T-helper 17 cell (primary cell): ENCODE measurements at places on chromosomes 7 and 10. TPM values are rescaled to one million over a fixed set of nuclear protein-coding genes. Genes with fewer than 3 reads are reported as not detected.

The LFNG gene
- 110 TPM for total RNA-seq

The CH25H gene
- total RNA-seq = 0.44 TPM

The GIMAP4 gene
- total RNA-seq = 62.1 TPM

The CNPY1 gene
- total RNA-seq = not detected

The FZD1 gene
- total RNA-seq = 0.13 TPM

The BLNK gene
- not detected for total RNA-seq

The LIPJ gene
- not detected for total RNA-seq

The STEAP1B gene
- total RNA-seq = 0.73 TPM

The AIFM2 gene
- 3.0 TPM for total RNA-seq

The CCL24 gene
- total RNA-seq = not detected

- no peak overlapping the region for H3K4me3 ChIP-seq
- H3K27me3 ChIP-seq = no peaks in the 10 kb centered on the region
Observed at GRCh38 chr10:109587366-109587765, 335.9 kb downstream of the XPNPEP1 start.

- H3K27me3 ChIP-seq = peaks cover 45% of the 10 kb centered on the region
- H3K36me3 ChIP-seq = no peaks in the 10 kb centered on the region
- no peak overlapping the region for H3K4me3 ChIP-seq
- H3K27ac ChIP-seq = no peak overlapping the region
- no peak for DNase-seq
Observed at GRCh38 chr10:13053794-13054462, 46.0 kb upstream of the OPTN start.

GRCh38 chr10:71225291-71226058 is 13.1 kb downstream of the UNC5B start:
- H3K36me3 ChIP-seq = no peaks in the 10 kb centered on the region
- peaks cover 38% of the 10 kb centered on the region for H3K27me3 ChIP-seq
- no peak for DNase-seq
- H3K4me3 ChIP-seq = no peak overlapping the region

- H3K4me3 ChIP-seq = no peak overlapping the region
- no peaks in the 10 kb centered on the region for H3K36me3 ChIP-seq
- no peak for DNase-seq
- H3K27ac ChIP-seq = no peak overlapping the region
- H3K4me1 ChIP-seq = no peaks in the 10 kb centered on the region
- no peaks in the 10 kb centered on the region for H3K27me3 ChIP-seq
Observed at GRCh38 chr7:70920876-70921275, 211.1 kb upstream of the GALNT17 start.

- no peak for DNase-seq
- no peaks in the 10 kb centered on the region for H3K36me3 ChIP-seq
- no peak overlapping the region for H3K27ac ChIP-seq
- peaks cover 17% of the 10 kb centered on the region for H3K27me3 ChIP-seq
- H3K4me1 ChIP-seq = no peaks in the 10 kb centered on the region
Observed at GRCh38 chr7:127035203-127035849, 217.4 kb downstream of the GRM8 start.

GRCh38 chr7:768881-769504 is 41.9 kb upstream of the PRKAR1B start:
- no peak overlapping the region for H3K4me3 ChIP-seq
- H3K27ac ChIP-seq = no peak overlapping the region
- H3K27me3 ChIP-seq = no peaks in the 10 kb centered on the region
- peaks cover 5% of the 10 kb centered on the region for H3K36me3 ChIP-seq

- no peak overlapping the region for H3K27ac ChIP-seq
- H3K36me3 ChIP-seq = peaks cover under 1% of the 10 kb centered on the region
- no peak overlapping the region for H3K4me3 ChIP-seq
- no peaks in the 10 kb centered on the region for H3K4me1 ChIP-seq
- H3K27me3 ChIP-seq = peaks cover 76% of the 10 kb centered on the region
Observed at GRCh38 chr7:96061009-96061408, 260.9 kb downstream of the SLC25A13 start.

DNA sequence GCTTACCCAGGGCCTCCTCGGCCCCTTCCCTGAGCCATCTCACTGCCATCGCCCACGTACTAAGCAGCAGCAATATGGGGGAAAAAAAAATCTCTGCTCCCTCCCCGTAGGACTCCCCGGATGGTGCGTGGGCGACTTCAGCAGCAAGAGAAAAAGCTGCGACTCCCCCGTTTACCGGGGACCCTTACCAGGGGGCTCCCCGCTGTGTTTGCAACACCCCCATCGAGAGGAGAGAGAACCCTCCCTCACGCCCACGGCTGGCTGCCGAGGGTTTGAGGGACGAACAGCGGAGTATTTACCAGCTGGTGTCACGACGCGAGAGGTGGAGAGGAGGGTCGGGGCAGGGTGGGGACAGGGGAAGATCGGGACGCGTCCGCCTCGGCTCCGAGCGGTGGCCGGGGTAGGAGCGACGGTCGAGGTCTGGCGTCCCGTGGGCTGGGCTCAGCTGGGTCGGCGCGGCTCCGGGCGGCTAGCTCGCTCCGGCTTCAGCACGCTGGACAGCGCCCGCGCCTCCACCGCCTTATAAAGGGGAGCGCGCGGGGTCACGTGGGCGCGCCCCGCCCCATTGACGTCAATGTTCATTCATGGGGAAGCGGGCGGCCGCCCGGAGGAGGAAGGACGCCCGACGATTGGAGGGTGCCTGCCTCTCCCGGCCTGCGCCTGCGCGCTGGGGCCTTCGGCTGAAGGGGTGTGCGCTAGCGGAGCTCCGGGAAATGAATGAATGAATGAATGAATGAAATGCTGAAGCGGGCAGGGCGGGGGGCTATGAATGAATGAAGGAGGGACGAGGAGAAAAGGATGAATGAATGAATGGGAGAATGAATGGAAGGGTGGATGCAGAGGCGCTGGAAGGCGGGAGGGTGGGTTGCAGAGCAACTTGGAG is at the start of gene VGF:
Gene VGF (minus strand): TSS at position 495 of the 883 bp plus-strand sequence. CDS start 726 bp downstream, outside the sequence.
- DNase-seq = peak; percentile 93
- H3K4me1 ChIP-seq = peaks cover 42% of the 10 kb centered on the region
- peak within 1 kb of the TSS; percentile 75 for H3K4me3 ChIP-seq
- peaks cover 54% of the 10 kb centered on the region for H3K27me3 ChIP-seq

DNA sequence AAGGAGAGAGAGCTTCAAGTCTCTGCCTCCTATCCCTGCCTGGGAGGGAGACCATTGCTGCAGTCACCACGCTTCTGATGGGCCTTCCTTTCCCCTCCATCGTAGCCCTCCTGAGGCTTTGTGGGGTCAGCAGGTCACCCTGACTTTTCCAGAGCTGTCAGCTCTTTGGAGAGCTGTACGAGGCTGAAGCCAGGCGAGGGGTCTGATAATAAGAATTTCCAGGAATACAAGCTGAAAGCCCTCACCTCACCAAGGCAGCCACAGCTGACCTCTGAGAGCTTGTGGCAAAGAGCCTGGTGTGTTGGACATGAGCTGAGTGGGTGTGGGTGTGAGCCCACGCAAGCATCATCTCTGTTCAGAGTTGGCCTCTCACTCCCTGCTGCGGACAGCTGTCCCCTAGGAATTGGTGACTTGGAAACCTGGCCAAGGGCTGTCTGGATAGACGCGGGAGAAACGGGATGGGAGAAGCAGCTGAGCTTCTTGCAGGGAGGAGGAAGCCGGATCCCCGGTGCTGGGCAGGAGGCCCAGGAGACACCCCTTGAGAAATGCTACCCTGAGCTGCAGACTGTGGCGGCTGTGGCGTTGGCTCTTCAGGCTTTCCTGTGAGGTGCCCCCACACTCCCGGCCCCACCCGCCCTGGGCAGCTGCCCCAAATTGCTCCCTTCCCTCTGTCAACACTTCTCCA is 122.1 kb upstream of the BTBD16 start:
- no peaks in the 10 kb centered on the region for H3K36me3 ChIP-seq
- H3K4me3 ChIP-seq = no peak overlapping the region
- H3K4me1 ChIP-seq = no peaks in the 10 kb centered on the region
- no peak for DNase-seq
- H3K27me3 ChIP-seq = peaks cover 16% of the 10 kb centered on the region
- no peak overlapping the region for H3K27ac ChIP-seq

GRCh38 chr7:73977619-73978618 is 50.1 kb upstream of the ELN start:
- DNase-seq = no peak
- no peak overlapping the region for H3K27ac ChIP-seq
- H3K4me1 ChIP-seq = no peaks in the 10 kb centered on the region
- H3K27me3 ChIP-seq = peaks cover 43% of the 10 kb centered on the region
- H3K4me3 ChIP-seq = no peak overlapping the region
- no peaks in the 10 kb centered on the region for H3K36me3 ChIP-seq

GRCh38 chr10:94683214-94684054 is at the start of gene CYP2C18:
Gene CYP2C18, plus strand, starts transcription at chr10:94683729. Its CDS starts 91 bp downstream, at chr10:94683820.
- no peak within 1 kb of the TSS for H3K4me3 ChIP-seq
- H3K27ac ChIP-seq = no peak within 1 kb of the TSS
- H3K4me1 ChIP-seq = no peaks in the 10 kb centered on the region
- no peak for DNase-seq
- H3K27me3 ChIP-seq = no peaks in the 10 kb centered on the region
- H3K36me3 ChIP-seq = no peaks in the 10 kb centered on the region

- H3K27me3 ChIP-seq = peaks cover 61% of the 10 kb centered on the region
- no peak overlapping the region for H3K27ac ChIP-seq
- peaks cover 16% of the 10 kb centered on the region for H3K4me1 ChIP-seq
Observed at GRCh38 chr7:128362670-128363069, 1.2 kb upstream of the PRRT4 start.

DNA sequence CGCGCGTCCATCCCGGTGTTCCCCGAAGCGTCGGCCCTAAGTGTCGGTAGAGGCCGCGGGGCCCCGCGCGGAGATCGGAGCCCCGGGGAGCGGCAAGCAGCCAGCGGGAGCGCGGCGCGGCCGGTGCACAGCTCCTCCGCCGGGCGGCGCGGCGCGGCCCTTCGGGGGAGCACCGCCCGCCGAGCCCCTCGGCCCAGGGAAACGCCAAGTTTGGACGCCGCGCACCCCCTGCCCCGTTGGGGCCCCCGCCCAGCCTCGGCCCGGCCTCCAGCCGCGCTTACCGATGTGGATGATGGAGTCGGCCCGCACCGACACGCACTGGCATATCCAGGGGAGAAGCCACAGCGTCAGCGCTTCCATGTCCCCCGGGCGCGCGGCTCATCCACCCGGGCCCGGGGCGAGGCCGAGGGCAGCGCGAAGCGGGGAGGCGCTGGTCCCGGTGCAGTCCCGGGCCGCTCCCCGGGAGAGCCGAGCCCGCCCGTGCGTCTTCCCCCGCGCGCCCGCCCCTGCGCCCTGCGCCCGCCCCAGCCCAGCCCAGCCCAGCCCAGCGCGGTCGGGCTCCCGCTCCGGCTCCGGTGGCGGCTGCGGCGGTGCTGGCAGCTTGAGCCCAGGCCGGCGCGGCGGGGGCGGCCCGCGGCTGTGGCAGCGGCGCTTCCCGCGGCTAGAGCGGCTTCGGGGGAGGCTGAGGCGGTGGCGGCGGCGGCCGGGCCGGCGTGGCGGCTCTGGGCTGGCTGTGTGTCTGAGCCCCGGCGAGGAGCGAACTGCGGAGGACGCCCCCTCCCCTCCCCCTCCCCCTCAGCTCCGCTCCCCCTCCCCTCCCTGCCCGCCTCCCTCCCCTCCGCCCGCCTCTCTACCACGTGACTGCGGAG is at the start of gene GRID1:
Gene GRID1 (minus strand): TSS at position 763 of the 869 bp plus-strand sequence.
- peaks cover 12% of the 10 kb centered on the region for H3K36me3 ChIP-seq
- no peak within 1 kb of the TSS for H3K27ac ChIP-seq
- peaks cover 75% of the 10 kb centered on the region for H3K27me3 ChIP-seq
- peak within 1 kb of the TSS; percentile 89 for H3K4me3 ChIP-seq
- DNase-seq = no peak

- peaks cover 15% of the 10 kb centered on the region for H3K27me3 ChIP-seq
- DNase-seq = no peak
- H3K4me1 ChIP-seq = no peaks in the 10 kb centered on the region
- no peaks in the 10 kb centered on the region for H3K36me3 ChIP-seq
- no peak overlapping the region for H3K27ac ChIP-seq
Observed at GRCh38 chr10:10902951-10903350, 114.7 kb upstream of the CELF2 start.

GRCh38 chr10:125018576-125019143 is 76.7 kb downstream of the ZRANB1 start:
- no peak for DNase-seq
- H3K27me3 ChIP-seq = peaks cover 42% of the 10 kb centered on the region
- H3K36me3 ChIP-seq = peaks cover 2% of the 10 kb centered on the region
- H3K27ac ChIP-seq = no peak overlapping the region

DNA sequence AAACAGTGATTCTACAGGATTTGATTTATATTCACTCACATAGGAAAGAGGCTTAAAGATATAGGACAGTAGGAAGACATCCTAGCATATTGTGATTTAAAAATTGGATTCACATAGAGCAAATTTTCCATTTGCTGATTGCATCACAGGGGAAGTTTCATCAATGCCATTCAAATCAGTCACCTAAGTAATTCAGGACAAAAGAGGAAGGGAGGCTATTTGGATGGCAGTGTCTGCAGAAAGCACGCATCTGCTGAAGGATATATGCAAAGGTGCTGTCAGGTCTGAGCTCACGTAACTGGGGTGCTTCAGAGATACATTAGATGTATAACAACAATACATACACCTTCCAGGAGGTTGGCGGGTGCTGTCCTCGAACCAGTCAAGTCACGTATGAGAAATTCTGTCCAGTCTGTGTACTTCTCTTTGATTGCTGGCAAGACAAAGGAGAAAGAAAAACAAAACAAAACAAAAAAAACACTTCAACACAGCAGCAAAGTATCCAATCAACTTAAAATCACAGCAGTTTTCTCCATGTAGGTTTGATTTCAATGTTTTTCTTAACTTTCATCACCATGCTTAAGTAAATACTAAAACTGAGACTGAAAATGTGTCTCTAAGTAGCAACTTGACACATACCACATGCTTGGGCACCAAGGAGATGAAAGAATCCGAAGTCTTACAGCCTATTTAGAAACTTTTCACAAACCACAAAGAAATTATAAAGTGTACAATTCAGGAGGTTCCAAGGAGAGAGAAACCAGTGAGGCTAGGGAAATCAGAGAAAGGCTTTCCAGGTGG is 125.1 kb downstream of the SFMBT2 start:
- peak overlapping the region; percentile 1 for H3K27ac ChIP-seq
- H3K4me3 ChIP-seq = no peak overlapping the region
- peaks cover 15% of the 10 kb centered on the region for H3K4me1 ChIP-seq
- H3K36me3 ChIP-seq = peaks cover 9% of the 10 kb centered on the region

- DNase-seq = no peak
- H3K27ac ChIP-seq = no peak overlapping the region
- H3K27me3 ChIP-seq = no peaks in the 10 kb centered on the region
Observed at GRCh38 chr7:4270941-4271715, 411.0 kb upstream of the FOXK1 start.

DNA sequence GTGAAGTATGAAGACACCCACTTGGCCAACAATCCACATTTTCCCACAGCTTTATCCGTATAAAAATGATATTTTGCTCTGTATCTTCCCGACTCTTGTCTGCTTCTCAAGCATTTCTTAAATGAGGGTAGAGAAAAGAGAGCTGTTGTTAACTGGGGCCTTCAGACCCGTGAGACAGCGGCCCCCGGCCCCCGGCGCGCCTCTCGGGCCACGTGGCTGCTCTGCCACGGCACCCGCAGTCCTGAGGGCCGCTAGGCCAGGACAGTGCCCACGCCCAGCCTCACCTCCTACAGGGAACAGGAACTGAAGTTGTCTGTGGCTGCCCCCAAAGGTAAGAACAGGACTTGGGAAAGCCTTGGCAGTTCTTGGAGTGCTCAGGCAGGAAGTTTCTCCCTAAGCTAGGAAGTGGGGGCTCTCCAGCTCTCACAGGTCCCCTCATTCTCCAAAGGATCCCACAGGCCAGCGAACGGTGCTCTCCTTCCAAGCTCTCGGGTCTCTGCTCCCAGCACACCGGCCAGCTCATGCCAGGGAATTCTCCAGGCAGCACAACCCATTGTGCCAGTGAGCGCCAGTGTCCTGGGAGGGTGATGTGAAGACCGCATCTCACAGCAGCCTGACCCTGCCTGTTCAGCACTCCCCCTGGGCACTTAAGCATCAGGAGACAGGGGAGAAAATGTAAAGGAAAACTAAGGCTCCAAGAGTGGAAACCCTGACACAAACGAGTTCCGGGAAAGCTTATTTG is 230.3 kb upstream of the PFKP start:
- peaks cover 2% of the 10 kb centered on the region for H3K4me1 ChIP-seq
- peaks cover 63% of the 10 kb centered on the region for H3K27me3 ChIP-seq
- H3K4me3 ChIP-seq = no peak overlapping the region
- peaks cover 4% of the 10 kb centered on the region for H3K36me3 ChIP-seq
- no peak for DNase-seq
